ENCODE measurements at places on chromosomes 6 and 20. TPM values are rescaled to one million over a fixed set of nuclear protein-coding genes. Genes with fewer than 3 reads are reported as not detected.

NRN1 gene
- 13.6 TPM for total RNA-seq

SCAND1 gene
- 28.7 TPM for total RNA-seq

OPN5 gene
- not detected for total RNA-seq

RAE1 gene
- 18.3 TPM for total RNA-seq

C2 gene
- 8.4 TPM for total RNA-seq

FOXQ1 gene
- total RNA-seq, result not detected

SAPCD1 gene
- 1.0 TPM for total RNA-seq

All from skeletal muscle tissue (tissue), 5 donors.